ENCODE measurements at places on chromosomes 2 and 18. TPM values are rescaled to one million over a fixed set of nuclear protein-coding genes. Genes with fewer than 3 reads are reported as not detected.

LRRC30 gene
- total RNA-seq = not detected

CCL20 gene
- not detected for total RNA-seq

MC5R gene
- not detected for total RNA-seq

IL1R1 gene
- 278 TPM for total RNA-seq

GLI2 gene
- 3.5 TPM for total RNA-seq

DTYMK gene
- 18.3 TPM for total RNA-seq

CPS1 gene
- 28.2 TPM for total RNA-seq

TRPM8 gene
- not detected for total RNA-seq

All from articular chondrocyte of knee joint (primary cell).